Astrocyte (in vitro differentiated cells and primary cell): ENCODE measurements at places on chromosomes 6 and 20. TPM values are rescaled to one million over a fixed set of nuclear protein-coding genes. Genes with fewer than 3 reads are reported as not detected.

The EEF1A2 gene
- total RNA-seq, result 31.8 and 37.6 TPM in 2 replicates

The HDGFL1 gene
- total RNA-seq, result not detected in 2 replicates

The FERMT1 gene
- total RNA-seq, result 8.4 and 10.9 TPM in 2 replicates

DNA sequence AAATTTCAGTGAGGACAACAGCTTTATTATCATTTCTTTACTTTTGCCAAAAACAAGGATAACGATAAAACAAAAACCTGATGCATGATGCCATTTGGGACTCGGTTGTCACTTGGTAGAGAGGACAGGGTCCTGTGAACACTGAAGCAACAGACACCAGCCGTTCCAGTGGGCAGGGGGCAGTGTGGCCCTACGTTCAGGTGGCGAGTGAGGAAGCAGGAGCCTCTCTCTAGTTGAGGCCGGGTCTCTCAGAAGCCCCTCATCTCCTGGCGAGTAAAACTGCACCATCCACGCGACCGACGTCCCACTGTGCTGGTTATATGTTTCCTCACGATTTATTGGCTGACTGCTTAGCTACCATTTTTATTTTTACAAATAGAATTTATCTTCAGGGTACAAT, 231.6 kb downstream of the THBS2 start:
- DNase-seq, result no peak

DNA sequence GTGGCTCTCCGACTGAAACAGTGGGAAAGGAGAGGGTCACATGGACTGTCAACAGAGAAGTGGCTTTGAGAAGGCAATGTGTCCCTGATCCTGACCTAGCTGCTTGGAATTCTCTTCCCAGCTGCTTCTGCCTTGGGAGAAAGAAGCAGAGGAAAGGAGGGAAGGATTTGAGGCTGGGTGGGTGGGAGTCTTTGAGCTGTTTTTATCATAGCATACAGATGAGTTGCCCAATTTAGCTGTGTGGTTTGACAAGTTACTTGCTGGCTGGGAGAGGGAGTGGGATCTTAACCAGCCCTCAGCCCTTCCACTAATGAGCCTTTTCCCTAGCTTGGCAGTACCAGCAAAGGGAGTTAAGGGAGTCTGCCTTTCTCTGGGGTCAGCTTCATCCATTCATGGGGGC, 51.1 kb upstream of the MYL9 start:
- DNase-seq, result no peak

DNA sequence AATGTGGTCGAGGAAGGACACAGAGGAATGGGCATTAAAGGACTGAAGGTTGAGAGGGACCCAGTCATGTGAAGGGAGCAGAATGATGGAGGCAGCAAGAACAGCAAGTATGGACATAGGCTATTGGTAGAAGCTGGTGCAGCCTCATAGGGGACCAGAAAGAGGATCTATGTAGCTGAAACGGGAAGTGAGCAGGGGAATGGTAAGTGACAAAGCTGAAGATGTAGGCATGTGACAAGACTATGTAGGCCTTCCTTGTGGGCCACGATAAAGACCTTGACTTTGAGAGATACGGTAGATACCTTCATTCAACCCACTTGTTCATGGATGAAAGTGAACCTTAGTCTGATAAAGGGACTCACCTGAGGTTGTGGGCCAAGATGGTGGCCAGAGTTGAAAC, 3.5 kb downstream of the CTNNBL1 start:
- no peak for DNase-seq

DNA sequence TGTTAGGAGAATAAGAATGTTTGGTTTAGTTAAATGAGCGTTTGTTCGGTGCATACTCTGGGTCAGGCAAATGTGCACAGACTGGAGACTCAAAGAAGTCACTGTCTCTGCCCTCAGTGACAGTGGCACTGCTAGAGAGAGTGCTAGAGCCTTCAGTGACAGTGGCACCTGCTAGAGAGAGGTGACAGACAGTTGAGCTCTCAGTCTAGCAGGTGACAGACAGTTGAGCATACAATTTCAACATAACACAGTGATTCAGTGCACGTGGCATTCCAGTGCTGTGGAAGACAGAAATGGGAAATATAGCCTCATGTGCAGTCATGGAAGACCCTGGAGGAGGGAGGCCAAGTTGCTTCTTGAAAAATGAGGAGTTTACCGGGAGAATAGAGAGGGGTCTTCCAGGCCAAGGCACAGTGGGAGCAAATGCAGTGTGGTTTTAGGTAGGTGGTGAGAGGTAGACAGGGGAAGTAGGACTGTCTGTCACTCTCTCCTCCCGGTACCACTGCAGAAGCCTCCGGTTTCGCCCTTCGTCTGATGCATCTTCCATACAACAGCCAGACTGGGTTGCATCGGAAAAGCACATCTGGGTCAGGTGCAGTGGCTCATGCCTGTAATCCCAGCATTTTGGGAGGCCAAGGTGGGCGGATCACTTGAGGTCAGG, 107.9 kb upstream of the CLDN20 start:
- DNase-seq, result no peak

GRCh38 chr6:119915971-119916370, 566.4 kb upstream of the MAN1A1 start:
- no peak for DNase-seq

GRCh38 chr6:30614044-30614842, 2.8 kb downstream of the PPP1R10 start:
- DNase-seq, result no peak

GRCh38 chr20:64246616-64247306, 8.8 kb upstream of the PCMTD2 start:
- DNase-seq, result no peak

DNA sequence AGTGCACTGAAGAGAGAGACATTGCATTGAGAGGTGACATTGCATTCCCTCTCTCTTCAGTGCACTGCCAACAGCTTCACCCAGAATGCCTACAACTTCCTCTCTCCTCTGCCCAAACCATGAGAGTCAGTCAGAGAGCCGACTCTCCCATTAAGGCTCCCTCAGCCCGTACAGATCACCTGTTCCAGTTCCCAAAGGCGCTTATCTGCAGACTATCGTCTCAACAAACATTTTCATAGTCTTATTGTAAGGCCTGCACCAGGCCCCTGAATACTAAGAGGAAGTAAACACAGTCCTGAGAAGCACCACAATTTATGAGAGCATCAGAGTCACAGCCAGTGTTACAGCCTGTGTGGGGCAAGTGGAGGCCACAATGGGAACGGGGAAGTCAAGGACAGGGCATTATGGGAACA, 53.7 kb downstream of the GFOD1 start:
- DNase-seq, result no peak
